ENCODE measurements at places on chromosomes 1 and 21. TPM values are rescaled to one million over a fixed set of nuclear protein-coding genes. Genes with fewer than 3 reads are reported as not detected.

DNA sequence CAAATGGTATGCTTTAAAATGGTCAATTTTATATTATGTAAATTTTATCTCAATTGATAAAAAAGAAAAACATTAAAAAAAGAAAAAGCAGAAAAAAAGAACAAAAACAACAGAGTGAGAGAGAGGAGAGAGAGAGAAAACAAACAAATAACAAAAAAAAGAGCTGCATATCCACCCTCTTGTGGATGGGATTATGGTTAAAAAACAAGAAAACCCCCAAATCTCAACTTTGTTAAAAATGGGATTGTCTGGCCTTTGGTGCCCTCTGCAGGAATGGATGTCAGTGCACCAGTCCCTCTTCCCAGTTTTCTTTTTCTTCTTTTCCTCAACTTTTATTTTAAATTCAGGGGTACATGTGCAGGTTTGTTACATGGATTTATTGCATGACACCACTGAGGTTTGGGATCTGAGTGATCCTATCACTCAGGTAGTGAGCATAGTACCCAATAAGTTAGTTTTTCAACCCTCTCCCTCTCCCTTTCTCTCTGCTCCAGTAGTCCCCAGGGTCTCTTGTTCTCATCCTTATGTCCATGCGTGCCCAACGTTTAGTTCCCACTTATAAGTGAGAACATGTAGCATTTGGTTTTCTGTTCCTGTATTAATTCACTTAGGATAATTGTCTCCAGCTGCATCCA, 28.1 kb downstream of the RNF187 start:
- DNase-seq, result no peak
- H3K27ac ChIP-seq, result no peak overlapping the region
- no peaks in the 10 kb centered on the region for H3K36me3 ChIP-seq
- H3K27me3 ChIP-seq, result no peaks in the 10 kb centered on the region
- no peak overlapping the region for H3K4me3 ChIP-seq

- H3K27me3 ChIP-seq, result no peaks in the 10 kb centered on the region
- H3K27ac ChIP-seq, result no peak overlapping the region
- no peaks in the 10 kb centered on the region for H3K36me3 ChIP-seq
- DNase-seq, result peak; percentile 22
- no peak overlapping the region for H3K4me3 ChIP-seq
Observed at GRCh38 chr1:206702260-206702659, 17.6 kb downstream of the MAPKAPK2 start.

DNA sequence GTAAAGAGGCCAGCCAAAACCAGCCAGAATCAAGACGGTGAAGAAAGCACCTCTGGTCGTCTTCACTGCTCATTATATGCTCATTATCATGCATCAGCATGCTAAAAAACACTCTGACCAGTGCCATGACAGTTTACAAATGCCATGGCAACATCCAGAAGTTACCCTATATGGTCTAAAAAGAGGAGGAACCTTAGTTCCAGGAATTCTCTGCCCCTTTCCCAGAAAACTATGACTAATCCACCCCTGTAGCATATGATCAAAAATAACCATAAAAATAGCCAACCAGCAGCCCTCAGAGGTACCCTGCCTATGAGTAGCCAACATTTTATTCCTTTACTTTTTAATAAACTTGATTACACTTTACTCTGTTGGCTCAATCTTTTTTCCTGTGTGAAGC, 34.2 kb upstream of the PBX1 start:
- no peaks in the 10 kb centered on the region for H3K27me3 ChIP-seq
- H3K4me1 ChIP-seq, result no peaks in the 10 kb centered on the region
- DNase-seq, result no peak

- H3K27me3 ChIP-seq, result no peaks in the 10 kb centered on the region
- H3K36me3 ChIP-seq, result no peaks in the 10 kb centered on the region
- H3K27ac ChIP-seq, result no peak overlapping the region
- no peak overlapping the region for H3K4me3 ChIP-seq
- no peak for DNase-seq
Observed at GRCh38 chr1:76086597-76086996, 12.1 kb downstream of the ST6GALNAC3 start.

- no peaks in the 10 kb centered on the region for H3K4me1 ChIP-seq
- H3K36me3 ChIP-seq, result no peaks in the 10 kb centered on the region
- no peak for DNase-seq
Observed at GRCh38 chr1:165988275-165988674, 160.9 kb downstream of the UCK2 start.

GRCh38 chr1:163875200-163875926, 553.6 kb downstream of the NUF2 start:
- H3K27ac ChIP-seq, result no peak overlapping the region
- no peaks in the 10 kb centered on the region for H3K36me3 ChIP-seq
- no peak overlapping the region for H3K4me3 ChIP-seq
- no peaks in the 10 kb centered on the region for H3K4me1 ChIP-seq

DNA sequence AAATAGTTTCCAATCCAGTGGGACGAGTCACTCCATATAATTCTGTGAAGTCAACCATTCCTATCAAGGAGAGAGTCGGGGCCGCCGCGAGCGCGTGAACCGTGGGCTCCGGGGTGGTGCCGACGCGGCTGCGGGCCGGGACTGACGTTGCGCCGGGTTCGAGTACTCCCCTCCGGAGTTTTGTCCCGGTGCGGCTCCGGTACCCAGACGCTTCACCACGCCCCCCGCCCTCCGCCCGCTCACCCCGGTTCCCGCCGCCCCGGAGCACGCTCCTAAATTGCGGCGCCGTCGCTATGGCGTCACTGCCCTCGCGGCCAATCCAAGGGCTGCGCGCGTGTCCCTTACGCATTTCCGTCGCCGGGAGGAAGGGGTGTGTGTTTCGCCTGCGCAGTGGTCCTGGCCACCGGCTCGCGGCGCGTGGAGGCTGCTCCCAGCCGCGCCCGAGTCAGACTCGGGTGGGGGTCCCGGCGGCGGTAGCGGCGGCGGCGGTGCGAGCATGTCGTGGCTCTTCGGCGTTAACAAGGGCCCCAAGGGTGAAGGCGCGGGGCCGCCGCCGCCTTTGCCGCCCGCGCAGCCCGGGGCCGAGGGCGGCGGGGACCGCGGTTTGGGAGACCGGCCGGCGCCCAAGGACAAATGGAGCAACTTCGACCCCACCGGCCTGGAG, at the start of gene ATAD3B:
Gene ATAD3B (plus strand): TSS at position 377 of the 664 bp plus-strand sequence. CDS start 120 bp downstream, at position 497.
- H3K4me1 ChIP-seq, result peaks cover 19% of the 10 kb centered on the region
- peak within 1 kb of the TSS; percentile 63 for H3K27ac ChIP-seq
- H3K36me3 ChIP-seq, result no peaks in the 10 kb centered on the region
- H3K4me3 ChIP-seq, result peak within 1 kb of the TSS; percentile 92

- no peaks in the 10 kb centered on the region for H3K4me1 ChIP-seq
- DNase-seq, result no peak
- H3K27ac ChIP-seq, result no peak overlapping the region
- H3K27me3 ChIP-seq, result no peaks in the 10 kb centered on the region
- H3K36me3 ChIP-seq, result no peaks in the 10 kb centered on the region
Observed at GRCh38 chr1:197321811-197322210, 53.8 kb downstream of the CRB1 start.

TMEM200B gene
- total RNA-seq, result 8.7 TPM

PCSK9 gene
- total RNA-seq, result 23.5 TPM

CCDC30 gene
- total RNA-seq, result 5.0 TPM

RHCE gene
- total RNA-seq, result 0.58 TPM

S100A7A gene
- total RNA-seq, result not detected

CDC14A gene
- total RNA-seq, result 12.0 TPM

All from upper lobe of right lung (tissue), 1 donor.